ENCODE measurements at places on chromosomes 5 and 9. TPM values are rescaled to one million over a fixed set of nuclear protein-coding genes. Genes with fewer than 3 reads are reported as not detected.

ENG gene
- total RNA-seq: 186 TPM

SOX30 gene
- total RNA-seq: not detected

SPATA31D4 gene
- not detected for total RNA-seq

ELAVL2 gene
- 0.77 TPM for total RNA-seq

LRRC70 gene
- 0.51 TPM for total RNA-seq

All from pericardium fibroblast (primary cell).